ENCODE measurements at places on chromosomes 5 and 9. TPM values are rescaled to one million over a fixed set of nuclear protein-coding genes. Genes with fewer than 3 reads are reported as not detected.

- no peak overlapping the region for H3K4me3 ChIP-seq
- no peak for DNase-seq
- no peak overlapping the region for H3K27ac ChIP-seq
- no peaks in the 10 kb centered on the region for H3K4me1 ChIP-seq
- no peaks in the 10 kb centered on the region for H3K36me3 ChIP-seq
Observed at GRCh38 chr5:136066661-136067271, 38.0 kb downstream of the TGFBI start.

DNA sequence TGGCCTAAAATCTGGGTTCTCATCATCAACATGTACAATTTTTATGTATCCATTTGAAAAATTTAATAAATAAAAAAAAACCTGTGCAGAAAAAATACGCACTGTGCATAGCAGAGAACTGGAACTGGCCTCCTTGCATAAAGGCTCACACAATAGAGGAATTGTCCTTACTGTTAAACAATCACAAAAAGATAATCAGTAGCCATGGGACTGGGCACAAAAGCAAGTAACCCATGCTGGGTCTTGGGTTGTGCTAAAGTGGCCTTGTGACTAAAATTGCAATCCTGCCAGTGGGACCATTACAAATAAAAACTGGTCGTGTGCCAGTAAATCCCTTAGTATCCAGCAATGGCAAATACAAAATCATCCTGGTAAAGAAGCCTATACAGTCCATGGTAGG is 1646.6 kb downstream of the MAT2B start:
- H3K27ac ChIP-seq, result no peak overlapping the region
- no peaks in the 10 kb centered on the region for H3K36me3 ChIP-seq
- H3K4me1 ChIP-seq, result no peaks in the 10 kb centered on the region
- no peaks in the 10 kb centered on the region for H3K27me3 ChIP-seq

DNA sequence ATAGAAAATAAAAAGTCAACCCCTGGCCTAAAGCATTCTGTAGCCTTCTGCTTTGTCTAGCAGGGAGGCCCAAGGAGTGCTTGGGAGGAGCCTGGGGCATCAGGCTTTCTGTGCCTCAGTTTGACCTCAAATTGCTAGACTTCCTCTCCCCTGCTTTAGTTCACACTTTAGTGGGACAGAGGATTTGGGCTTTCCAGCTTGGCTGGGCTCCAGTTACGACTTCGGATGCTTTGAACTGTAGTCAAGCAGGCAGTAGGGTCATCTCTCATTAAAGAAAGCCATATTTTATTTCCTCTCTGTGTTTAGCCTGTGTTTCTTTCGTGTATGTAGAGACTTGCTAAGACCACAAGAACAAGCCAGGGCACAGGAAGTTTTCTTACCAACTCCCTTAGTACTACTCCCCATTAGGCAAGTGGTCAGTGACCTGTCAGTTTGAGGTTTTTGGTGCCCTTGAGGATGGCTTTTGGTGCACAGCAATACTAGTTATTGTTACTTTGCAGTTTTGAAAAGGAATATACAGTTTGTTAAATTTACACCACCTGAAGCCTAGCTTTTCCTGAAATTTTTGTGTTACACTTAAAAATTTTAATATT is 334.7 kb downstream of the NDUFS4 start:
- no peak overlapping the region for H3K27ac ChIP-seq
- H3K4me1 ChIP-seq, result no peaks in the 10 kb centered on the region
- H3K36me3 ChIP-seq, result peaks cover 1% of the 10 kb centered on the region
- no peaks in the 10 kb centered on the region for H3K27me3 ChIP-seq

DNA sequence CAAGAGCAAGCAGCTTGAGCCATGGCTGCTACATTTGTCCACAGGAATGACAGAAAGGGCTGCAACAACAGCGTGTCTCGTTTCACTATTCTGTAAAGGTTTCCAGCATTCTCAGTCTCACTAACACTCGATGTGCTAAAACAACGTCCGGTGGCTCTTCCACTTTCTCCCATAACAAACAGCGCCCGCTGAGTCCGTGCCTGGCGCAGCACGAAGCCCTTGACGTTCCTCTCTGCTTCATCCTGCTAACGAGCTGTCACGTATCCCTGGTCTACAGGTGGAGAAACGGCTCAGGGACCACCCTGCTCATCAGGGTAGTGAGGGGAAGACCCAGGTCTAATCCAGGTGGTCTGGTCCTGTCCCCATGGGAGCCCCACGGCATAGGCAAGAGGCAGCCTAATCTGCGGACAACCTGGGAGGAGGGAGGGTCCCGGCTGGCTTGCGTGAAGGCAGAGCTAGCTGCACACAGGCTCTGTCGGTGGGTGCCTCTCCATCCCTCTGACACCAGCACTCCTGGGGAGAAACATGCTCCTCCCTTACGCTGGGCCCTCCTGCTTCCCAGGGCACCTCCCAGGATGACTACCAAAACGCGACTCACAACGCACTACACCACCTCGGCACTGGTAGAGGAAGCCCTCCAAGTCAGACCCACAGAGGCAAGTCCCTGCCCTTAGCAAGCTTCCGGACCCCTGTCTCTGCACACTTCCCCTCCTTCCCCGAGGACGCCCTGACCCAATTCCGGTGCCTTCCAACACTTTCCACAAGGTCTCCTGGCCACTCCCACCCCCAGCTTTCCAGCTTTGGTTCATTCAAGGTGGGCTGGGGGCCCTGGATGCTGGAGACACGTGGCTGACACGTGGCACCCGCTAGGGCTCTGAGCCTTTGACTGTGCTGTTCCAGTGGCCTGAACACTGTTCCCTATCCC is 43.3 kb downstream of the VAV2 start:
- H3K4me3 ChIP-seq, result no peak overlapping the region
- H3K36me3 ChIP-seq, result no peaks in the 10 kb centered on the region
- H3K27me3 ChIP-seq, result no peaks in the 10 kb centered on the region

DNA sequence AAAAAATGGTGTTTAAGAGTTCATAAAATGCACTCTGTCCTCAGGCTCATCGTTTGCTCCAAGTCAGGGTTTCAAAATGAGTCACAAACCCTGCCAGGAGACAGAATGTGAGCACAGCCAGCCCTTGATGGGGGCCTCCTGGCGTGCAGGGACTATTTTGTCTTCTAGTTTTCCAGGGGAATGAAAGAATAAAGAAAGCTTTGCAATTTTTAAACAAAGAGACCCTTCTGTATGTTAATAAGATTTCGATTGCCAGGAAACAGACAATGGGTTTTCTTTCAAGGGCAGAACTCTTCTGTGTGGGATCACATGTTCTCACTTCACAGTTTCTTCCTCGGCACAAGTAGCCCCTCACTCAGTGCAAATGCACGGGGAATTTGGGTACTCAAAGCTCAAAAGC is 121.4 kb upstream of the C6 start:
- H3K4me3 ChIP-seq, result no peak overlapping the region
- H3K27ac ChIP-seq, result no peak overlapping the region
- no peaks in the 10 kb centered on the region for H3K36me3 ChIP-seq
- H3K4me1 ChIP-seq, result no peaks in the 10 kb centered on the region

- DNase-seq, result no peak
- no peaks in the 10 kb centered on the region for H3K36me3 ChIP-seq
- no peak overlapping the region for H3K27ac ChIP-seq
- peak overlapping the region; percentile 63 for H3K4me3 ChIP-seq
- H3K27me3 ChIP-seq, result peaks cover 18% of the 10 kb centered on the region
Observed at GRCh38 chr9:121268598-121268850, 562 bp downstream of the GSN start.

DNA sequence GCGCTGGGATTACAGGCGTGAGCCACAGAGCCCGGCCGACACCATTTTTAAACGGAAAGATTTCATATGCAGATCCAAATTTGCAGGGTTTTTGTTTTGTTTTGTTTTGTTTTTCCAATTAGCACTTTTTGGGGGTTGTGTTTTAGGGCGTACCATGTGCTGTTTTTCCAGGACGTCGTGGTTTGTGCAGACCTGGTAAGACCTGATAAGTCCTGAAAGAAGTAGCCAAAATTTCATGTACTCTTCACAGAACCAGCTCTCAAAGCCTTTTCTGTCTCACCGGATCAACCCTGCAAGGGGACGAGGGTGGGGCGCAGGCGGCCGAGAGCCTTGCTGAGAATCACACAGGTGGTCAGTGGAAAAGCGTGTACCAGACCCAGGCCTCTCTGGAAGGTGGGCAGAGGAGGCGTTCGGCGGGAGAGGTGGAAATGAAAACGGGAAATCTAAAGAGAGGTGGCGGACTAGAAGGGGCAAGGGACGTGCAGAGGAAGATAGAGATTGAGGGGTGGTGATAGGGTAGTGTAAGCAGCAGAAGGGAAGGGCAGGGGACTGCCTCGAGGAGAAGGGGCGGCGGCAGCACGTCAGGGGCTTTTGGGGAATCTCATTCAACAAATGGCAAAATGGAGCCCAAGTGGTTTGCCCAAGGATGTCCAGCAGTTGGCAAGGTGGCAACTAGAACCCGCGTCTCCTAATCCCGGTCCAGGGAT is 1.1 kb upstream of the FAF2 start:
- peaks cover 30% of the 10 kb centered on the region for H3K4me1 ChIP-seq
- peaks cover 4% of the 10 kb centered on the region for H3K27me3 ChIP-seq
- DNase-seq, result no peak
- peak overlapping the region; percentile 94 for H3K27ac ChIP-seq

DNA sequence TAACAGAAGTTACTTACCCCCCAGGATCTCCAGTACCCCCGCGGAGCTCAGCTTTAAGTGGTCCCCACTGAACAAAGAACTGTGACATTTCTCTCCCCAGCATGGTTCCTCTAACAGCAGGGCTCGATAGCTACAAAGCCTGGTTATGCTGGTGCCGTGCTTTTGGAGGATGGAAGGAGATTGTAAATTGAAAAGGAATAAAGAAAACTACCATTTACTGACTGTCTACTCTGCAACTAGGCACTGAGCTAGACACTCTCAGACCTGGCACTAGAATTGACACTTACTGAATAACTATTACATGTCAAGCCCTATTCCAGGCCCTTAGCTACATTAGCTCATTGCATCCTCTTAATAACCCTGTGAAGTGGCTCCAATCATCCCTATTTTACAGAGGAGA is 145.3 kb downstream of the TTLL11 start:
- H3K36me3 ChIP-seq, result no peaks in the 10 kb centered on the region
- no peak overlapping the region for H3K4me3 ChIP-seq
- H3K27ac ChIP-seq, result no peak overlapping the region
- H3K4me1 ChIP-seq, result no peaks in the 10 kb centered on the region
- H3K27me3 ChIP-seq, result no peaks in the 10 kb centered on the region
- DNase-seq, result no peak

The TMOD1 gene
- total RNA-seq, result 1.5 TPM

DNA sequence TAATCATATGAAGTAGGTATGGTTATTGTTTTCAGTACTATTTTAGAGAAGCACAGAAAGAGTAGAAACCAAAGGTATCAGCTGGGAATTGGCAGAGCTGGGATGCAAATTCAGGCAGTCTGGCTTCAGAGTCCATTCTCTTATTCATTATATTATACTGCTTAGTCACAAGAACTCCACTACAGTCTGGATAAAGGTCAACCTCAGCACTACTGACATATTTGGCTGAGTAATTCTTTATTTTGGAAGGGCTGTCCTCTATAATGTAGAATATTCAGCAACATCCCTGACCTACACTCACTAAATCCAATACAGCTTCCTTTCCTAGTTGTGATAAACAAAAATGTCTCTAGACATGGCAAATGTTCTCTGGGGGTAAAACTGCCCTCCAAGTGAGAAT is 37.6 kb downstream of the PTGER4 start:
- no peaks in the 10 kb centered on the region for H3K27me3 ChIP-seq
- H3K4me1 ChIP-seq, result peaks cover 11% of the 10 kb centered on the region
- no peak for DNase-seq
- H3K4me3 ChIP-seq, result no peak overlapping the region
- no peak overlapping the region for H3K27ac ChIP-seq

The GABRA1 gene
- total RNA-seq, result not detected

The HEMGN gene
- total RNA-seq, result 1.9 TPM

DNA sequence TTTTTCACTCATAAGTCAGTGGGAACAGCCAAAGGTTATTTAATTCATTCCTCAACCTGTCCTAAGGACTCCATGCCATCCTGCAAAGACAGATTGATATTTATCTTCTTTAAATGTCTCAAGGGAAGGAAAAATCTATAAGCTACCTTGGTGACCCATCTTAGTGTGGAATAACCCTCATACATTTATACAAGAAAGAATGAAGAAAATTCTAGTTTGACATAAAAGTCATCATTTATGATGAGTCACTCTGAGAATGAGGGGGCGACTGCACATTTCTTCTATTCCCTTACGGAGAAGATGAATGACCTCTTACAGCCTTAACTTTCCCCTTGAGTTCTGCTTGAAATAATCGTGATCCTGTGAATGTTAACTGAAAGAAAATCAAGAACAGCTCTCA is 26.8 kb upstream of the NUDT12 start:
- no peak overlapping the region for H3K4me3 ChIP-seq
- H3K36me3 ChIP-seq, result no peaks in the 10 kb centered on the region
- no peak for DNase-seq
- no peaks in the 10 kb centered on the region for H3K27me3 ChIP-seq
- H3K27ac ChIP-seq, result no peak overlapping the region

DNA sequence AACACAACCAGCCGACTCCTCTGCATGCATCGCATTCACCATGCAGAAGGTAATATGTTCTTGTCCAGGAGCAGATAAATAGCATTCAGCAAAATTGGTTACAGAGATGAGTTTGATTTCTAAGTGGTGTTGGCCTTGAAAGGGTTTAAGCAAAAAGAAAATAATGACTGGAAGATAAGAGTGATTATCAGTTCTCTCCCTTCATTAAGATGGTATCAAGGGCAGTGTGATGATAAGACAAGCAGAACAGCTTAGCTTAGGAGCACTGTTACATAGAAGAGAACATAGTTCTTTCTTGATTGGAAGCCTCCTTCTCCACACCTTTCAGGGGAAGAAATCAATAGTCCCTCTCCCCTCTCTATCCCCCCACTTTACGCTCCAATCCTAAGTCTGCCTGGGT is 121.5 kb downstream of the GALNT10 start:
- no peaks in the 10 kb centered on the region for H3K27me3 ChIP-seq
- H3K36me3 ChIP-seq, result peaks cover 33% of the 10 kb centered on the region
- no peak for DNase-seq
- H3K27ac ChIP-seq, result no peak overlapping the region
- no peak overlapping the region for H3K4me3 ChIP-seq
- H3K4me1 ChIP-seq, result peaks cover 32% of the 10 kb centered on the region

The MARCOL gene
- total RNA-seq, result not detected

The ENG gene
- 18.8 TPM for total RNA-seq

DNA sequence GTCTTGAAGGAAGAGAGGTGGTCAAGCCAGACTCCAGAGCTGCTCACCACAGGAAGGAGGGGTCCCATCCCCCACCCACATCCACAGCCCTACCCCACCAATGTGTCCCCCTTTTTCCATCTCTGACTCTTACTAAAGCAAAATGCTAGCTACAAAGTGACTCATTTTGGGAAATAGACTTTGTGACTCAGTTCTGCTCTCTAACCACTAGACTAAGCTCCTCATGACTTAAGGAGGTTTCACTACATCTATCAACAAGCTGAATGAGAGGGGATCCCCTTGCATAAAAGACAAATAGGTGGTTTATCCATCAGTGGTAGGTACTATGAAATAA is 35.1 kb upstream of the ADRB2 start:
- H3K4me3 ChIP-seq, result no peak overlapping the region
- DNase-seq, result peak; percentile 71
- H3K4me1 ChIP-seq, result peaks cover 29% of the 10 kb centered on the region
- no peaks in the 10 kb centered on the region for H3K36me3 ChIP-seq

The ZCCHC10 gene
- total RNA-seq, result 33.5 TPM
